ENCODE measurements at places on chromosomes 1 and 21.
A peak's percentile ranks its signal among the peaks of the same experiment; 100 is the strongest.

DNA sequence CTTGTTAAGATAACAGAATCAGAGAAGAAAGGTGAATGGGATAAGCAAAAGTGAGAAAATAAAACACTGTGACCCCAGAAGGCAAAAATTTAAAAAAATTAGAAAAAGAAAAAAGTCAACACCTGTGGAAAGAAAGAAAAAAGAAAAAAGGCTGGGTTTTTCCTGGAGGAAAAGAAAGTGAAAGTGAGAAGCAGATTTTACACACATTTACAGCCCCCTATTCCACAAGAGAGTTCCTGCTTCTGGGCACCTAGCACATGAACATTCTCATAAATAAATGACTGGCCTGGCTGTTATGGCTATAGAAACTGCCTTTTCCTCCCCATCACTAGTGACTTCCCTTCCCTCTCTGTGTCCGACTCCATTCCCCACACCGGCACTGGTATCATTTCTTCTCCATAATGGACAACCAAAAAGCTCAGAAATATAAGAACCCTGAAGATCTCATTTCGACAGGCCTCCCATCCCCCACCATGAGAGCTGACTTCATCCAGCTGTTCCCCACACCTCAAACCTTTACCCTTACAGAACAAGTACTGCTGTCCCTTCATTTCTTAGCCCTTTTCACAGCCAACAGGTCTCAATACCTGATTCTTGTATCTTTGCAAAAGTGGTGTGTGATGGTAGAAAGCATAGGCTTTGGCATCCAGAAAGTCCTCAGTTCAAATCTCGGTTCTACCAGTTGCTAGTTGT lies 12.6 kb downstream of the MTF1 start:
- no peak for DNase-seq

GRCh38 chr1:74690364-74690696 lies 16.7 kb upstream of the ERICH3 start:
- no peak for DNase-seq

GRCh38 chr1:173333581-173333980 lies 126.5 kb upstream of the TNFSF4 start:
- no peak for DNase-seq

DNA sequence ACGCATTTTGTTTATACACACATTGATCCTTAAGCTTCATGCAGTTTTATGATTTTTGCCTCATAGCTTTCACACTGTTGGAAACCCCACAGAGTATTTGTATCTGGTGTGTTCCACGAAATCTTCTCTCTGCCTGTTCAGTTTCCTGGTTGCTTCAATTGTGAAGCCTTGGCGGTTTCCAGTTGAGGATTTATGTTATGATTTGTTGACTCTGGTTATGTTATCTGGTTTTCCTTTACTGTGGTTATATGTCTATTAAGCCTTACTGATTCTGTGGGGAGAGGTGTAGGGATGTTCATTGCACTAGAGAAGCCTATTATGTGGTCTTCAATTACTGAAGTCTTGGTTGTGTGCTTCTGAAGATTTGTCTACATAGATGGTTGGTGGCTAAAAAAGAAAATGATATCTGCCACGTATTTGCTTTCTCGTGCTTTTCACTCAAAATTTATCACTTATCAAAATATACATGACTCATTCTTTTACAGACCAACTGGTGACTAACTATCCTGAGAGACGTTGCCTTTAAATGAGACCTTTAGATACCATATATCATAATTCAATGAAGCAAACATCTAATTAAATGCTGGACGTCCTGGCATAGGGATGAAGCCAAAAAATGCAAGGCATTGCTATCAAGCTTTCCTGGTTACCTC lies 488.0 kb upstream of the B3GALT2 start:
- DNase-seq = no peak

GRCh38 chr1:15409388-15410222 lies at the start of gene EFHD2:
EFHD2 (plus strand) TSS chr1:15409888; CDS start chr1:15409972, 84 bp downstream.
- DNase-seq = peak; percentile 79

DNA sequence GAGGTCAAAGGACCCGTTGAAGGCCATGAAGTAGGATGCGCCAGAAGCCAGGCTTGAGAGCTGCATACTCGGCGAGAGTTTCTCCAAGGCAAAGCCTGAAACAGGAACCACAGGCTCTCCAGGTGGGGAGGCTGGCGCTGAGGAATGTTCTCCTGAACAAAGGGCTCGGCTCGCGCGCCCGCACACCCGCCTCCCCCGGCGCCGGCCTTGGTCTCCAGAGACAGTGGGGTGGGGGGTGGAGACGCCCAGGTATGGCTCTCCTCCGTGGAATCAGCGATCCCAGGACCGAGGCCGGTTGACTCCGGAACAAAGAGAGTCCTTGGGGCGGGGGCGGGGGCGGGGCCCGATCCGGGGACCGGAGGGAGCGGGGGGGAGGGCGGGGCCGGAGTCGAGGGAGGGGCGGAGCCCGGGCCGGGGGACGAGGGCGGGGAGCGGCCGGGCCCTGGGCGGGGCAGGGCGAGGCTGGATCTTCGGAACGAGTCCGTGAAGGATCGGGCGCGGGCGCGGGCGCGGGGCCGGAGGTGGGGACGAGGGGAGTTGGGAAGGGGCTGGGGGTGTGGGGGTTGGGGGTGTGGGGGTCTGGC lies 85.0 kb downstream of the NKAIN1 start:
- peak; percentile 65 for DNase-seq

DNA sequence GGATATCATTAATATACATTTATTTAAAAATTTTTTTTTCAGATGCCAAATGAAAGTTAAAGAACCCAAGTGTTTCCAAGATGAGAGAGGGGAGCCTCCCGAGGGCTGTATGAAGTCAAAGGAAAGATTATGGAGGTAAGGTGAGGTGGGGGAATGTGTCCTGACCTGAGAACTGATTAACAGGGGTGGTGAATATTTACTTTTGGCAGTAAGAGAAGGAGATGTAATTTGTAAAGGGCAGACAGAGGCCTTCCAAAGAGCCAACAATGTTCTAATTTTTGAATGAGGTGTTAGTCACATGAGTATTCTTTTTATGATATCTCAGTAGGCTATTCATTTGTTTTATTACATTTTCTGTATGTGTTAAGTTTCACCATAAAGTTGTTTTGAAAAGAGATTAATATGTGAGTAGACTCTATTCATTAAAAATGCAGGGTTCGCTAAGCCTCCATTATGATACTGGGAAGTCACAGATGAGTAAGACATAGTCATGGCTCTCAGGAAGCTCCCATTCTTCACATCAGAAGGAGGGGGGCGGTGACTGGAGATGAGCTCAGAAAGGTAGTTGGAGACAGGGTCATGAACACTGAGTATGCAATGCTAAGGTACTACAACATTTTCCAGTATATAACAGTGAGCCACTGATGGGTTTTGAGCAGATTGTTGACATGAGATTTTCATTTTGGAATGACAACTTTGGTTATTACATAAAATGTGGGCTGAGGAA lies 62.4 kb upstream of the TNFSF18 start:
- DNase-seq = no peak

- DNase-seq = no peak
These were observed 22.1 kb upstream of the FAM43B start for GRCh38 chr1:20530306-20530705.

DNA sequence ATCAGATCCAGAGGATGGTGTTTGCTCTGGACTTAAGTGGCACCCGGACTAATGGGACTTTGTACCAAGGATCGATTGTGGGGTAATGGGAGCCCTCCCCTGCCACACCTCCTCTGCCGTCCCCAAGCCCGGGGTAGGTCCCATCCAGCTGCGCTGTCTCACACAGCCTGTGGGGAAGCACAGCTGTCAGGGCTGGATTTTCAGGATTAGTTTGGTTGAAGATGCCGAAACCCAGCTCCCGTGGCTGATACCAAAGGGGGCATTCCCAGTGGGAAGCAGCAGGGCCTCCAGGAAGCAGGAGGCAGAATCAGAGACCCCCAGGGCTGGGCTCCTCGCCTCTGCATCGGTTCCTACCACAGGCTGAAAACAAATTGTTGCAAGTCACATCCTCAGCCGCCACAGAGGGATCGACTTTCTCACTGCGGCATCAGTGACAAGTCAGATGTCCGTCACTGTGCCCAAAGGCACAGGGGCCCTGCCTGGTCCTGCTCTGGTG lies 59.7 kb downstream of the MATN1 start:
- DNase-seq = no peak

- DNase-seq = no peak
These were observed 31.6 kb downstream of the IGSF5 start for GRCh38 chr21:39776589-39776988.

- DNase-seq = no peak
These were observed 175.5 kb upstream of the OLFM3 start for GRCh38 chr1:102172200-102172599.

GRCh38 chr1:8814865-8815264 lies 2.6 kb downstream of the RERE start:
- no peak for DNase-seq

DNA sequence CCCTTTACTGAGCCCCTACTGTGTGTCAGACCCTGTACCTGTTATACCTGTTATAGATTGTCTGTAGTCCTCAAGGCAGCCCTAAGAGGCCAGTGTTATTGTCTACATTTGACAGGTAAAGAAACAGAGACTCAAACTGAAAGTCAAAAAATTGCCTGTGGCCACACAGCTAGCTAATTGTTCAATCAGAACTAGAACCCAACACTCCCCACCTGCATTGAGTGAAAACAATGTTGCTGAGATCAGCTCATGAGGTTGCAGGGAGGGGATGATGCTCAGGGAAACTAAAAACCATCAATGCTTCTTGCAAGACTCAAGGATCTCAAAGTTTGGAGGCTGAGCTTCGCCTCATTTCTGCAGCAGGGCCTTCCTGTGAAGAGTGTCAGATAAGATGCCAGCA lies 109.5 kb upstream of the LMO4 start:
- DNase-seq = no peak

- DNase-seq = no peak
These were observed 446.6 kb downstream of the SIPA1L2 start for GRCh38 chr1:232183266-232183800.

GRCh38 chr1:41416552-41417334 lies 55.5 kb downstream of the FOXO6 start:
- peak; percentile 46 for DNase-seq

GRCh38 chr1:207807690-207808321 lies 56.0 kb downstream of the CD46 start:
- no peak for DNase-seq

DNA sequence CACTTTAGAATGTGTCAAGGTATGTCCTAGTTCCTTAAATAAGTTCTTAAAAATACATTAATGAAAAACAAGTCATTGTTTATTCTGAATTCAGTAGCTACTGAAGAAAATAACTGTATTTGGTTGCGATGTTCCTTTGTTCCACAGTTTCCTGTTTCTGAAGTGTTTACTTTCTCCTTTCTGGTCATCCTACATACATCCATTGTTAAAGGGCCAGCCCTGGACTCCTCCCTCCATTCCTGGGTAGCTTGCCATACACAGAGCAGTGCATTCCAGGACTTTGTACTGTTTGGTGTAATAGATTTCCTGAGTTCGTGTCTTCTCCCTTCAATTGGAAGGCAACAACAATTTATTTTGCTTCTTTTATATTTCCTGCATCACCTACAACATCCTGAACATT lies 845.4 kb upstream of the CXADR start:
- no peak for DNase-seq

GRCh38 chr1:203091761-203092330 lies 6.0 kb upstream of the MYOG start:
- DNase-seq = no peak

DNA sequence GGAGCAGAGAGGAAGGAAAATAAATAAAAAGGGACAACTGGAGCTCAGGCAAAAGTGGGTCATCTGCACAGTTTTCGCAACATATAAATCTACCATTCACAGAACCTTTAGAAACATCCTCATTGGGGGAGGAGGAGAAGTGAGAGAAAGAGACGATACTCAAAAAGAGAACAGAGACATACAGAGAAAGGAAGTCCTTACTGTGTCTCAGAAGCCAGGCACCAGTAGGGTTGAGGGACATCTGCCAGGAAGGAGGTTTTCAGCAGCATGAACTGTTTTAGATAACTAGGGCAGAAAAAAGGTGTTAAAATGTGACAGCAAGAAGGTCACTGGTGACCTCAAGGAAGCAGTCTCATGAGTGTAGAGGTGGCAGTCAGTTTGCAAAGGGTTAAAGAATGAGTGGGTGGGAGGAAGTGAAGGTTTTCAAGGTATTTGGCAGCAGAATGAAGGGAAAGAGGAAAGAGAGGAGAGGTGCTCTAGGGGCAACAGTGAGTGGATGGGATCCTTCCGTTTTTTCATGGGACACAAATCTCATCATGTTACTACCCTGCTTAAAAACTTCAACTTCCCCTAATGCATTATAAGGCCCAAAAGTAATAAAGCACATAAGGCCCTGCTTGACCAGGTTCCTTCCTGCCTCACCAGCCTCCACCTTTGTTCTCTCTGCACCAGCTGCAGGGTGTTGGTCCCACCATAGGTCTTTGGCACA lies 9.5 kb downstream of the JAK1 start:
- DNase-seq = no peak

GRCh38 chr1:33147997-33148314 lies 33.9 kb downstream of the TRIM62 start:
- no peak for DNase-seq

DNA sequence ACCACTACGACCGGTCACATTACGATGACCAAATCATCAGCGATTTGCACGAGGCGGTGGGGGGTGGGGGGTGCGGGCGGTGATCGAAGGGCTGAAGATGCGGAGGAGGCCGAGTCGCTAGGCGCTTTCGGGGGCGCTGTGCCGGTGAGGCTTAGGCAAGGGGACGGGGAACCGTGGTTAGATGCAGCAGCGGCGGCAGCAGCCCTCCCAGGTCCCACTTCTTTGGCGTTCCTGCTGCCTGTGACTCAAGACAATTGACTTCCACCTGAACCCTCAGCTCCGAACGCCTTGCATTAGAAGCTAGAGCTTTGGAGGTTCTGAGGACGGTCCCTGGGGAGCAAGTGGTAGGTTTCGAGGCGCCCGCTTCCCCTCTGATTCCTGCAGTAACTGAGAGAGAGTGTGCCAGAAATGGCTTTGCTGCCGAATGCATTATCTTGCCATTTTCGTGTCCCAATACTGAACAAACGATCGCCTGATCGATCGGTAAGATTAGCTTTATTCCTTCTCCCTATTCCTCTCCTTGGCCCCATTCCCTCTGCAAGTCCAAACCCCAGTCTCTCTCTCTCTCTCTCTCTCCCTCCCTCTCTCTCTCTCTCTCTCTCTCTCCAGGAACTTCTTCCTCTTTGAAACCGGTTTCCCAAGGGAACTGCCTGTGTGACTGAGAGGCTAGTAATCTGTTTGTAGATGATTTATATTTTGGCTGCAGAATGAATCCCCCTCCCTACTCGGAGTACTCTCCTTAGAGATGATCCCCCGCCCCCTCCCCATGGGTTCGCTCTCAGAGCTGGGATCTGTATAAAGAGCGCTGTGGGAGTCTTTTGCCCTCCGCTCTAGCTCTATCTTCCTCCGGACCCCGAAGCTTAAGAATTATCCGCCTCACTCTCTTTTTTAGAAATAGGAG lies 735 bp upstream of the BRINP3 start:
- DNase-seq = no peak
